ENCODE measurements at places on chromosomes 2 and 18.

DNA sequence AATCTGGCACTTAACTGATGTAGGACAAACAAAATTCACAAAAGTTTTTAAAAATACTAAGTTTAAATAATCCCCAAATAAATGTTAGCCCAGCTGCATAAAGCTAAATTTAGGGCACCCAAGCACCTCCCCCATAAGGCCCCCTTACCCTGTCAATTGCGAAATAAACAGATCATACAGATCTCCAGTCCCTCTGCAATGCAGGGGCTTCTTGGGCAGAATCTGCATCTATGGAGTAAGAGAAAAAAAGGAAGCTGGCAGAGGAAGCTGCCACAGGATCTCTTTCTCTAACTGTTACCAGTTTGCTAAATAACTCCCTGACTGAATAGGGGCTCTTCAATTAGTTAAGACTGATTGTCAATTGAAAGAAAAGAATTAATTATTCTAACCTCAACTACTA lies 117.7 kb downstream of the MEMO1 start:
- DNase-seq: no peak

GRCh38 chr2:43513216-43513615 lies 82.6 kb downstream of the THADA start:
- no peak for DNase-seq

GRCh38 chr2:2942225-2942624 lies 435.4 kb downstream of the EIPR1 start:
- no peak for DNase-seq

- DNase-seq: no peak
Measured at GRCh38 chr2:63587814-63588384, 378 bp downstream of the WDPCP start.

DNA sequence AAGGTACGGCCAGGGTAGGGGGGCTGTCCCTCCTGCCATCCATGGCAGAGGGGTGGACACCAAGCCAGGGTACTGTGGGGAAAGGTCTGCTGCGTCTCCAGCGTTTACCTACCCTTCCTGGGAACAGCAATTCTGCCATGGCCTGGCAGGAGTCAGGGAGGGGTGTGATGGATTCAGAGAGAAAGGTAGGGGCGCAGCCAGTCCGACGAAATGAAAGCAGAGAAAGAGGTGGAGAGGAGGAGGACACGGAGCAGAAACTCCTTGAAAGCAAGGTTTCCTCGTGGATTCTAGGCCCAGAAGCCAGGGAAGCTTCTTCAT lies 182.9 kb downstream of the ZFP36L2 start:
- no peak for DNase-seq

GRCh38 chr2:237731663-237732062 lies 66.9 kb upstream of the RBM44 start:
- no peak for DNase-seq

- DNase-seq: no peak
Measured at GRCh38 chr2:52498077-52498750, 1269.4 kb upstream of the CHAC2 start.

- no peak for DNase-seq
Measured at GRCh38 chr2:31317396-31317795, 83.4 kb downstream of the EHD3 start.

GRCh38 chr2:65663831-65664407 lies 231.5 kb upstream of the SPRED2 start:
- no peak for DNase-seq
